ENCODE measurements at places on chromosomes 1 and 21.
A peak's percentile ranks its signal among the peaks of the same experiment; 100 is the strongest.

- DNase-seq = no peak
Measured at GRCh38 chr1:13781228-13781627, 81.2 kb downstream of the PRDM2 start.

GRCh38 chr1:236795757-236796667, 920 bp downstream of the MTR start:
- no peak for DNase-seq

DNA sequence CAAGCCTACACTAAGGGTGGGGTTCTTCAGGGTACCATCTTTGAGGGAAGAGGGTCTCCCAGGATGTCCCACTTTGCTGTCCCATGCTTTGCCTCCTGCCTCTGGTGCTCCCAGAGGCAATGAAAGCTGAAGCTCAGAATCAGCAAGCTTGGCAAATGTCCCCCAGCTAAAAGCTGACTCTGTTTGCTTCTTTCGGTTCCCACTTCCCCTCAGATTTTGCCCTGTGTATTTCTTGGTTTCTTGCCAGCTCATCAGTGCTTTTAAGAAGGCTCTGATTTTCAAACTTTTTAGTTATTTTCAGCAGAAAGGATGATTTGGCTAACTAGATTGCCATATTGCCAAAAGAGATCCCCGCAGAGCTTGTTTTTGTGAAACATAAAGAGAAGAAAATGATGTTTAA, 33.1 kb upstream of the COG2 start:
- no peak for DNase-seq

DNA sequence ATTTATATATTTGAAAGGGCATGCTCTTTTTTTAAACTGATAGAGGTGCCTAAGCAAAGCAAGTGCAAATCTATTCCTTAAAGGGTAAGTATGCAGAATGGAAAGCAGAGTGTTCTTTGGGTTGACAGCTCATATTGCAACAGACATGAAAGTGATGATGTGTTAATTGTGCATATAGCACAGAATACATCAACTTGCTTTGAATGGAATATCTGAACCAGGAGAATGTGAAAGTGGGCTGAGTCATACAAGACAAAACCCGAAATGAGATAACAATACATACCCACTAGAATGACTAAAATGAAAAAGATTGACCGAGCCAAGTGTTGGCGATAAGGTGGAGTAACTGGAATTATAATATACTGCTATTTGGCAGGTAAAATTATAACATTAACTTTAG, 4.3 kb downstream of the CR1 start:
- no peak for DNase-seq

GRCh38 chr21:40844935-40845334, 2.0 kb downstream of the DSCAM start:
- DNase-seq = no peak

GRCh38 chr1:154519591-154519991, 17.4 kb upstream of the SHE start:
- no peak for DNase-seq

- DNase-seq = peak; percentile 27
Measured at GRCh38 chr1:161069241-161069640, 450 bp downstream of the ARHGAP30 start.

DNA sequence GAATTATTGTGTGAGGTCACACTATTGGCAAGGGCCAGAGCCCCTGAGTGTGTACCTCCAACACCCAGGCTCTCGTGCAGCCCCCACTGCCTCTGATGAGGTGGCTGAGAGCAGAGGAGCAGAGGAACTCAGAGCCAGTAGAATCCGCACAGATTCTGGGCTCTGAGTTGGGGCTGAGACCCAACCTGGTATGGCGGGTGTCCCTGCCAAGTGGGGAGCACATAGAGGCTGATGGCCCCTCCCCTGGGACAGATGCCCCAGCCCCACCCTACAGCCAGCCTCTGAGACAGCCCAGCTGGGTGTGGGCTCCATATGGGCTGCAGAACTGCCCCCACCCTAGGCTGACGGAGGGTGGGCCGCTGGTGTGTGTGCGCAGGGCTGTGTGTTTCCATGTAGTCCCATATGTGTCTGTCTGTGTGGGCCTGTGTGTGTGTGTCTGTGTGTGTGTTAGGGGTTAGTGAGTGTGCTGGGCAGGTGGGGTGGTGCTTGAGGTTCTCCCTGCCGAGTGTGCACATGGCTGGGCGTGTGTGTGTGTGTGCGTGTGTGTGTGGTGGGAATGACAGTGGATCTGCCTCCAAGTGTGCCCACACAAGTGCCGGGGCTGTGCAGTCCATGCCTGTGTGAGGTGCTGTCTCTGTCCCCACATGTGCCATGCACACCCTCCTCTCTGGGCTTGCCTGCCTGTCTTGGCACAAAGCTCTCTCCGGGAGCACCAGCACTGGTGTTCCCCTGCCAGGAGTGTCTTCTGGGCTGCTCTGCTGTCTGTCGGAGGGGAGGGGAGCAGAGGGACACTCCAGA, 24.4 kb downstream of the FOXO6 start:
- DNase-seq = no peak

DNA sequence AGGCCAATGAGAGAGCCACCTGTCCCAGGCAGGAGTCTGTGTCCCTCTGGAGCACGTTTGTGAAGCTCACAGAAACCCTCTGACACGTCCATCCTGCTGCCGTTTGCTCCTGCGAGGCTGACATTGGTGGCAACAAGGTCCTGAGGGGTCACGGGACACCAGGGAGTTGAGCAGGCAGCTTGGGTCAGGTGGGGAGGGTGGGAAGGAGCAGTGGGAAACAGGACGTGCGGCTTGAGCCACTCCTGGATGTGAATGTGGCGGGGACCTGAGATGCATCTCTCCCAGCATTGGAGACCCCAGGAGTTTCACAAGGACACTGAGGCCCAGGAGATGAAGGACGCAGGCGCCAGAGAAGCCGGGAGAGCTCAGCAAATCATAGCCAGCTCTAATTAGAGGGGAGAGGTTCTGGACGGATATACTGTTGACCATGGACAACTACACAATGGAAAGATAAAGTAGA, 149.0 kb downstream of the PEX14 start:
- no peak for DNase-seq

GRCh38 chr1:86773341-86774288, 69.2 kb downstream of the SH3GLB1 start:
- DNase-seq = no peak

- no peak for DNase-seq
Measured at GRCh38 chr1:159831412-159832141, 4.9 kb downstream of the SLAMF8 start.

DNA sequence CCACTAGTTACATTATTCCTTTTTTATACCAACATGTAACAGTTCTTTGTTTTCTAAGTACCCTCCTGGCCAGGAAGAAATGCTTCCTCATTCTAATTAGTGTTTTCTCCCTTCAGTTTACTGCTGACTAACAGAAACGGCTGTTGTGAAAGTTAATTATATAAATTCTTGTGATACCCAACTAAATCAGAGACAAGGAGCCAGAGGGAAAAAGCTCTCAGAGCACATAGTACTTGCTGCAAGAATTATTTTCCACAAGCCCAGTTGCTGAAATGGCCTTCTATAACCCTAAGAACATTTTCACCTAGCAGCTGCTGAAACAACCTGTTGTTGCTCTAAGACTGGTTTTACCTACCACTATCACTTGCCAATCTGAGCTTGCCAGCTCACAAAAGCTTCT, 82.4 kb downstream of the FAF1 start:
- DNase-seq = no peak

DNA sequence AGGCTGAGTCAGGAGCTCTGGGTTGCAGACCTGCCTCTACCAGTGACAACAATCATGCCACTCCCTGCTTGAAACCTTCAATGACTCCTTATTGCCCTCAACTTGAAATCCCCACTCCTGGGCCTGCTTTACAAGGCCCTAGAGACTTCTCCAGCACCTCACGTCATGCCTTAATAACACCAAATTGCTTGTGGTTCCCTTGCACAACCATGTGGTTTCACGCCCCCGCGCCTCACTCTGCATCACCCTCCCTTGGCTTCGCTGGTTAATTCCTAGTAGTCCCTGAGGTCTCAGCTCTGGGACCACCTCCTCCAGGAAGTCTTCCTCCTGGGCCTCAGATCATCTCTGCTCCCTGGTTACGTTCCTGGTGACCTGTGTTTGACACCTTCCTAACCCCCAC, 33.0 kb downstream of the EPHA2 start:
- peak; percentile 44 for DNase-seq

DNA sequence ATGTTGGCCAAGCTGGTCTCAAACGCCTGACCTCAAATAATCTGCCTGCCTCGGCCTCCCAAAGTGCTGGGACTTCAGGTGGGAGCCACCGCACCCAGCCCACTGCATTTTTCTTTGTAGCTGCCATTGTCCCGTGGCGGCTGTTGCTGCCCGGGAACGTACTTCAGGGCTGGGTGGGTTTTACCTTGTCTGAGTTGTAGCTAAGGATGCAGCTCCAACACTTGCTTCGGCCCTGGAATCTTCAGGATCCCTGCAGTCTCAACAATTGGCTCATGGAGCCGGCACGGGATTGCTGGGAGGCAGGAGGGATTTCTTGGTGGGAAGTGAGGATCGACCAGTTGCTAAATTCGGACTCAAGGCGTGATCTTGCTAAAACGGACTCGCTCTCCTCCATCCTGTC, 10.7 kb downstream of the TNFRSF8 start:
- DNase-seq = no peak

DNA sequence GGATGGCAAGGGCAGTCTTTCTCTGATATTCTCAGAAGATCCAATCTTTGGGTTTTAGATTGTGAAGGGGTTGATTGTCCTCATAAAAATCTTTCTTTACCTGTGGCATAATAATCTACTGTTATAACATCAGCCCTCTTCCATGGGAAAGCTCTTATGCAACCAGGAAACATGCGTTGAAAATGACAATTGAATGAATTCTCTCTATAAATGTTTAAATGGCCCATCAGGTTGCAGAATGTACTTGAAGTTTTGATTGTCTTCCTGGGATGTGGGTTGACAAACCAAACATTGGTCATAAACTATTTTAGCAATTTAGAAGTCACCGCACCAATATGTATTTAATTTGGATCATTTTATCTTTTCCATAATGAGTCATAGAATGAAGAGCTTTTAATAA, 31.7 kb upstream of the ITLN1 start:
- no peak for DNase-seq

DNA sequence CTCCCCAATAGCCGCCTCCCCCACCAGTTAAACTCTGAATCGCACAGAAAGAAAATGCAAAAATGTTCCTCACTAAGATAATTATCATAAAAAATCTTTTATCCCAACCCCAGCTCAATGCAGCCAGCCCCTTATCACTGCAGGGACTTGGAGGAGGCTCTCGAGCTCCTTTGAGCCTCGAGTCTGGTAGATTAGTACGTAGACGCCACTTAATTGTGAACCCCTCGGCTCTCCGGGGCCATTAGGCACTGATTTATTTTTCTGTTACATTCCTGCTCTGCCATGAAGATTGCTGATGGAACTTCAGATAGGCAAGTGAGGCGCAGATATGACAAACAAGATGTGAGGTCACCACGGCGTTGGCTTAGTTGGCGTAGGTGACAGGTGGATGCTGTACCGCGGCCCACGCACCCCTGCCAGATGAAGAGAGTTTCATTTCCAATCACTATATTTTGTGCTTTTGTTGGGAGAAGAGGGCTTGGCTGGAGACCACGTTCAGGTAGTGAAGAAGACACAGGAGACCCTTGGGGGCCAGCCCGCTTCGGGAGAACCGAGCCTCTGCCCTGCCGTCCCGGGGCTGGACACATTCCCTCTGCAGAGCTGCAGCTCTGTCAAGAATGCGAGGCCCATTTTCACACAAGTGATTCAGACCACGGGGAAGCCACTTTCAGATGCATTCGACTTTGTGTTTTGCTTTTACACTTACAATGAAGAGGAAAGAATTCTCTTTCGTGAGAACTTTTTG, 55.9 kb upstream of the ARHGEF16 start:
- DNase-seq = no peak

GRCh38 chr1:230549625-230550024, 92.7 kb upstream of the COG2 start:
- DNase-seq = no peak

- no peak for DNase-seq
Measured at GRCh38 chr21:46063227-46063626, 34.7 kb upstream of the COL6A2 start.

- DNase-seq = no peak
Measured at GRCh38 chr1:64483731-64484414, 13.9 kb downstream of the CACHD1 start.

DNA sequence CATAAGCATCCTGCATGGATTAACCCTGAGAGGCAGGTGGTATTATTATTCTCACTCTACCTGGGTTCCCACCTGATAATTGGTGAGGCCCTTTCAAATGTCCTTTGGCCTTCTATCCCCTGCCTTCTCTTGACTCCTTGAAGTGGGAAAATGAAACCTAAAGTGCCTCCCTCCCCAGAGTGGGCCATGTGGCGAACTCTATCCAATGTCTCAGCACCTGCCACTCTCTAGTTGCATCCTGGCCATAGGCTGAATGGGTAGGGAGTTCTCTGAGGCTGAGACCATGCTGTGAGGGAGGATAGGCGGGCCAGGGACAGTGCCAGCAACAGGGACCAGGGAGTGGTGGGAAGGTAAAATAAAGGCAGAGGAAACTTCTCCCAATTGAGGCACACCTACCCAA, 35.3 kb downstream of the ELF3 start:
- DNase-seq = no peak

GRCh38 chr1:1477206-1477605, 5.6 kb downstream of the ATAD3B start:
- no peak for DNase-seq

DNA sequence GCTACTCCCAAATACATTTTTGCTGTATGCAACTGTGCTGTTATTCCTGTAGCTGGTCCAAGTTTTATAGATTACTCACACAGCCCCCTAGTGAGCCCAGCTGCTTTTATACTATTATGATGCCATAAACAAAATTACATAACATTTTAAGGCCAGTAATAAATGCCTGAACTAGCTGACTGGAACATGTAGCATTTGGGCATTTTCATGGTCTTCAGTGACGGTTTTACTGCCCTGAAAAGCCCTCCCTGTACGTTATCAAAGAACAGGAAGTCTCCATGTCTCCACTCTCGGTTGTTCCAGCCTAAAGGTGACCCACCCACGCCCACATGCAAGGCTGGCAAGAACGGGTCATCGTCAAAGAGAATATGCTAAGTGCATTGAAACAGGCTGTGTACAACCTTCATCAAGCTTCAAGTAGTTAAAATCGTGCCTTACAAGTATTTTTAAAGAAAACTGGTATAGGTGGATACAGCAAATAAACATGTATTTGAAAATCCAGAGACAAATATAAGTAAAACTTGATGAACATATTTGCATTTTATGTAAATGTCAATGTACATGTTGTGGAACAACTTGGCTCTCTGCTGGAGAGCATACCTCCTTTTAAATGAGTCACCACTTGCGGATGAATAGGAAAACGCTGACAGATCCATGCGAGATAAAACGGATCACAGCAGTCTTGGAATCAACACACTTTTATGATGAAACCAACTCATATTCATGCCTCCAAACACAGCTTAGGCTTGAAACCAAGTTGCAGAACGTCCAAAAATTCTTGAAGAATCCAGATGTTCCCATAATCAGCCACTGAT, 520.5 kb downstream of the SMYD3 start:
- DNase-seq = no peak

All from CD4-positive, alpha-beta T cell treated with Interleukin-4 for 4 hours (primary cell).